ENCODE measurements at places on chromosomes 12 and 14.

- no peak for DNase-seq
These were observed 21.0 kb upstream of the RNASE2 start for GRCh38 chr14:20934148-20934762.

GRCh38 chr14:30445011-30445793 lies 113.8 kb upstream of the G2E3 start:
- DNase-seq: no peak

DNA sequence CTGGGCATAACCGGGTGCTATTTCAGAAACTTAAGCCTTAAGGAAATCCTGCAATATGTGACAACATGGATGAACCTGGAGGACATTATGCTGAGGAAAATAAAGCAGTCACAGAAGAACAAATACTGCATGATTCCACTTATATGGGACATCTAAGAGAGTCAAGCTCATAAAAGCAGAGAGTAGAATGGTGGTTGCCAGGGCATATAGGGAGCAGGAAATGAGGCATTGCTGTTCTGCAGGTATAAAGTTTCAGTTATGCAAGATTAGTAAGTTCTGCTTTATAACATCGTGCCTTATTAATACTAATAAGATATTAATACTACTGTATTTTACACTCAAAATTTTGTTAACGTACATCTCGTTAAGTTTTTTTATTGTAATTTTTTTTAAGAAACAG lies 124.2 kb upstream of the ATF1 start:
- no peak for DNase-seq

- DNase-seq: no peak
These were observed 182.0 kb downstream of the DICER1 start for GRCh38 chr14:94975366-94975765.

- DNase-seq: no peak
These were observed 354.5 kb downstream of the NUAK1 start for GRCh38 chr12:105783983-105784947.

GRCh38 chr12:851913-852312 lies 97.6 kb downstream of the RAD52 start:
- peak; percentile 23 for DNase-seq

DNA sequence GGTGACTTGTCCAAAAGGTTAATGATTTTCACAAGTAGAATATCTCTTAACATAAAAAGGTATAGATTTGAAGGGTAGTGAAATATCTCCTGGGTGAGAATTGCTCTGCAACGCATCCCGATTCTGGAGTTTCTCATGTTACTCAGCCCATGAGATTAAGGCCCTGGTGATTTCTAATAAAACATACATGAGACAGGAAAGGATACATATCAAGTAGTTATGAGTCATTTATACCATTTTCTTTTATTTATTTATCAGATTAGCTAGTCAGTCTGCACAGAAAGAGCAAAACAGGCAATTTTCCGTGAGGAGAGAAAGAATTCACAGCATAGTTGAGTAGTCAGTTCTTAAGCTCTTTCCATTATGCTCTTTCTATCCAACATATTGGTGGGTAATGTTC lies 535.6 kb upstream of the ATP2B1 start:
- no peak for DNase-seq

DNA sequence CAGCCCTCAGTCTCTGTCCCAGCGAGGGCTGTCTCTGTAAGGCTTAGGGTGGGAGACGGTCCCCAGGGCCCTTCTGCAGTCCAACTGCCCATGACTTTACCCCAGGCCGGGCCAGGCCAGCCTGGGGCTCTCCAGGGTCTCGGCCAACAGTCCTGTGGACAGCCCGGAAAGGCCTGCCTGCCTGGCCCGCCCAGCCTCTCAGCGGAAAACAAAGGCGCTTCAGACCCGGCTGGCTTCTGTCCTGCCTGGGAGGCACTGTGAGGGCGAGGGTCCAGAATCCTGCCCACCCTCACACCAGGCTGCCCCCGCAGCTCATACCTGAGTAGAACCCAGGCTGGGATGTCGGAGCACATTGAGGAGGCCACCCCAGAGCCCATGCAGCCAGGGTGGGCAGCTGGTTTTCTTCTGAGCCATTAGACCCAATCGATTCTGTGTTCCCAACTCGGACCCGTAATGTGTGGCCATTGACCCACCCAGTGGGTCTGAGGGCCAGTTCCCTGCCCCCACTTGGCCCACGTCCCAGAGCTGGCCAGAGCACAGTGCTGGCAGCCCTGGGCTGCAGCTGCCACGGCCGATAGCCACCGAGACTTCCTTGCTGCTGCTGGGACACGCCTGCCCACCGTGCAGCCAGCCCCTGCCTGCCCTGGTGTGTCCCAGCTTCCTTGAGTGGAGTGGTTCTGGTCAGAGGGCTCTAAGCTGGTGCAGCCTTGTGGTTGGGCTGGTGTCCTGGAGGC lies 1.6 kb downstream of the CRIP2 start:
- no peak for DNase-seq

- DNase-seq: no peak
These were observed 18.4 kb downstream of the FGD6 start for GRCh38 chr12:95198914-95199313.

DNA sequence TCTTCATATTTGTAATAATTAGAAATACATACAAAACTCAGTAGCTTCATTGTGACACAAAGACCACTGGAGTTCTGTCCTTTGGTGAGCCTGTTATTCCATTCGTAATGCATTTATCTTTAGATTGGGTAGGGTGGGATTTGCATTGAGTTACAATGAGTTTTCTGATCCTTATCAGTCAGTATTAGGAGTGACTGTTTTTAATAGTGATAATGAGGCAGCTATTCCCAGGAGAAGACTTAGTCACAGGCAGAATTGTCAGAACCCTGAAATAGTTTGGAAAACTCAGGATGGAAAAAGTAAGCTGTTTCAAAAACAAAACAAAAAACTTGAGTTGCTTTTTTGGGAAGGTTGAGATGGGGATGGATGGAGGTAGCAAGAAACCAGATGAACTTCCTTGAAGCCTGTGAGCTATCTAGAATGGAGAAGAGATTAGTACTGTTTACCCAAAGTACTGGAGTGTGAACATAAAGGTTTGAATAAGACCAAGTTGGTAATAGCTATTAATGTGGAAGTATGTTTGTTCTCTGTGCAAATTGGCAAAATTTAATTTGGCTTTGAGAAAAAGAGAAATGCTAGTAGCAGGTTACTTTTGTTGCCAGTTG lies 38.6 kb downstream of the FBXO34 start:
- no peak for DNase-seq

DNA sequence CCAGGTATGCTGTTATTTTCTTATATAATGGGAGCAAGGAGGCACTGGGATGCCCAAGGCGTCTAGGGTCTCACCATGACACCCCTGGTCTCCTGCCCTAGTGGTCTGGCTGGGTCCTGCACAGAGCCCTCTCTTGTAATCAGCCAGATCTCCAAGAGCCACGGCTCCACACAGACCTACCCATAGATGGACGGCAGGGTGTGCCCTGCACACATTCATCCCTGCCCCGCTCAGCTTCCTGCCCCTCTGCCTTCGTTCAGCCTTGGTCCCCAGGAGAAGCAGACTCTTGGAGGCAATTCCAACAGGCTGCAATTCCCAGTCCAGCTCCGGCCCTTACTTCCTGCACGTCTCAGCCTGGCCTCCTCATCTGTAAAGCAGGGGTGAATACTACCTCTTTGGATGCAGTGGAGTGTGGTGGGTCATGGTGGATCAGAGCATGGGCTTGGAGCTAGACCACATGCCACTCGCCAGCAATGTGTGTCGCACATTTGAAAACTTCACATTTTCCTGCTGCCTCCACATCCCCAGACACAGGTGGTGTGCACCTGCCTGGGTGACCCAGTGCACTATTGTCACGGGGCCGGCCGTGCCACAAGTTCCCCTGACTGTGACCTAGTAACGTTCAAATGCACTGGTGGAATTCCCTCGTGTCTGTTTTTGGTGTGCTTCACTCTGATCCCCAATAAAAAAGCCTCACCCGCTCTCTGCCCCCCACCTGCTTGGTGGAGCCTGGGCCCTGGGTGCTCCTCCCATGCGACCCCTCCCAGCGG lies 171.1 kb upstream of the PRMT8 start:
- no peak for DNase-seq

DNA sequence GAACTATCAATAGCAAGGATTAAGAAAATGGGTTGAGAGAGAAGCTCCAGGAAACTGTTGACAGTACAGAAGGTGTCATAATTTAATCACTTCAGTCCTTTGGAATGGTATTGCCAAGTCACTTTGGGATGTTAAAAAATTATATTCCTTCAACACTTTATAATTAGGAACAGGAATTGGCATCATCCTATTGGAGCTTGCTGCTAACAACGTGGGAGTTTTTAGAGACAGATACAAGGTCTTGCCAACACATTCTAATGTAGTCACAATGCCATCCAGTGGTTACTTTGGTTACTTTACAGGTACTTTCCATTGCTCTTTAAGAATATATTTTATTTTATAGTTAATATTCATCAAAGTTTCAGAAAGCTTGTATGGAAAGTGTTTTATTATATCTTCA lies 310.1 kb downstream of the SYT1 start:
- DNase-seq: peak; percentile 9
